ENCODE measurements at places on chromosomes 16 and 17. TPM values are rescaled to one million over a fixed set of nuclear protein-coding genes. Genes with fewer than 3 reads are reported as not detected.

DNA sequence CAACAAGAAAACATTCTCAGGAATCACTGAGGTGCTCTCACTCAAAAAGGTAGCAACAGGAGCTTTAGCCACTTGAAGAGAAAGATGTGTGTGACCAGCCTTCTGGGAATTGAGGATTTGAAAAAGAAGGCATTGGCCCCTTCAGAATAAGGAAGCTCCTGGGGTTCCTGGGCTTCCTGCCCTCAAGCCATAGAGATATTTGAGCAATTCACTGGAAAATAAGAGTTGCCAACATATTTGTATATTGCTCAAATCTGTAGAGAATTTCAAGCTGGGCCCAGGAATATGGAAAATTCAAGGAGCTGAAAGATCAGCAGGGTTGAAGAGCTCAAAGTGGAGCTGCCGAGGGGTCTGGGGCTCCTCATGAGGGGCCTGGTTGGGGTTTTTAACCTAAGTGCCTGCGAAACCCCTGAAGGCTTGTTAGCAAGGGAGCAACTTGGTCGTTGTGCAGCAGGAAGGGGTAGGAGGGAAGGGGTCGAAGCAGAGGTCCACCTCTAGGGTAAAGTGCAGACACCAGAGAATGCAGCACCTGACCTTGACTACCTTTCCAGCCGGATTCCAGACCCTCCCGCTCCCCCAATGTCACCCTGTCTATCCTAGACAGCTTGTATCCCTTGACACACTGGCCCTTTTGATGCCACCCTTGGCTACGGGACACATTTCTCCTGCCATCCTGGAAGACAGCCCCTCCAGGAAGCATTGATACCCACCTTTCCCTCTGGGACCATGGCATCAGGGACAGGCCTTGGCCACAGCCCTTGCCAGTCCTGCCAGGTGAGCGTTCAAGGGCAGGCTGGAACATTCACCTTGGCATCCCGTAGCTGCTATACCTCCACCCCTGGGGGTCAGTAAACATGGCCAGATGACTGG lies 67.6 kb upstream of the SREBF1 start:
- no peak for DNase-seq
- no peak overlapping the region for H3K27ac ChIP-seq
- no peaks in the 10 kb centered on the region for H3K36me3 ChIP-seq
- H3K4me1 ChIP-seq: peaks cover 20% of the 10 kb centered on the region
- H3K27me3 ChIP-seq: no peaks in the 10 kb centered on the region

Gene TM4SF5
- total RNA-seq: not detected

DNA sequence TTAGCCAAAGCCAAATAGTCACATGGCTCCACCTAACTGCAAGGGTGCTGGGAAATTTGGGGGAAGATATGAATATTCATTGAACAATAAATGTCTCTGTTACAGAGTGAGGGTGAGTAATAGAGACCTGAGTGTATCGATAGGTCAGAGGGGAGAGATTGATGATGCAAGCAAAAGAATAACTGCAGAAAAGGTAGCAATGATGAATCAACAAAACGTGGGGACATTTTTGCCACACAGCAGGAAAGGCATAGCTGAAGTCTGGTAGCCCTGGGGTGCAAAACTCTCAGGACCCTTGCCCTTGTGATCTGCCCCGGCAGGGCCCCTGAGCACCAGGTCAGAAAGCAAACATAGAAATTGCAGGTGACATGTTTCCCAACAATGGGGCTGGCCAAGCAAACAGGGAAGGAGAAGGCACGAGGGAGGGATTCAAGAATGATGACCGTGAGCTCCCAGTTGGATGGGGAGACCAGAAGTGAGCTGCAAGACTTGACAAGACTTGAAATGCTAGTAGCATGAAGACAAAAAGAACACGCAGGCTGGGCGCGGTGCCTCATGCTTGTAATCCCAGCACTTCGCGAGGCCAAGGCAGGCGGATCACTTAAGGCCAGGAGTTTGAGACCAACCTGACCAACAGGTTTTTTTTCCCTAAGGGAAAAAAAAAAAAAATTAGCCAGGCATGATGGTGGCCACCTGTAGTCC lies 12.7 kb upstream of the HERPUD1 start:
- no peaks in the 10 kb centered on the region for H3K4me1 ChIP-seq
- no peaks in the 10 kb centered on the region for H3K27me3 ChIP-seq
- no peak overlapping the region for H3K4me3 ChIP-seq
- no peak for DNase-seq

- no peak for DNase-seq
- H3K27me3 ChIP-seq: no peaks in the 10 kb centered on the region
- H3K27ac ChIP-seq: no peak overlapping the region
- H3K4me3 ChIP-seq: no peak overlapping the region
- H3K36me3 ChIP-seq: no peaks in the 10 kb centered on the region
These were observed 9.6 kb downstream of the FTO start for GRCh38 chr16:53713403-53714204.

GRCh38 chr17:1055751-1056645 lies 59.1 kb downstream of the TIMM22 start:
- H3K27ac ChIP-seq: no peak overlapping the region
- H3K36me3 ChIP-seq: peaks cover 25% of the 10 kb centered on the region
- H3K4me1 ChIP-seq: no peaks in the 10 kb centered on the region
- peak; percentile 84 for DNase-seq
- no peaks in the 10 kb centered on the region for H3K27me3 ChIP-seq
- H3K4me3 ChIP-seq: no peak overlapping the region

- peak overlapping the region; percentile 2 for H3K27ac ChIP-seq
- no peaks in the 10 kb centered on the region for H3K27me3 ChIP-seq
- peaks cover 14% of the 10 kb centered on the region for H3K4me1 ChIP-seq
- DNase-seq: no peak
These were observed 23.3 kb upstream of the ANKRD40CL start for GRCh38 chr17:50790618-50791017.

DNA sequence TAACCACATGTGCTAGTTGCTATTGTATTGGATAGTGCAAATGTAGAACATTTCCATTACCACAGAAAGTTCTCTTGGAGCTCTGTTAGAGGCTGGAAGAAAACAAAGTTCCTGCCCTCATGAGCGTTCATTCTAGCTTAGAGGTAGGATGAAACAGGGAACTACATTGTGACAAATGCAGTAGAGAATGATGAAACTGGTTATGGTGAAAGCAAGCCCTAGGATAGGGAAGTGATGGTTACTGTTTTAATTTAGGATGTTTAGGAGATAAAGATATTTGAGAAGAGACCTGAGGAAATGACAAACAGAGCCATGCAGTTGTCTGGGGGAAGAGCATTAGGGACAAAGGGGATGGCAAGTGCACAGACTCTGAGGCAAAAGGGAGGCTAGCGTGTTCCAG lies 50.7 kb downstream of the AATF start:
- peaks cover 64% of the 10 kb centered on the region for H3K36me3 ChIP-seq
- no peaks in the 10 kb centered on the region for H3K27me3 ChIP-seq
- no peaks in the 10 kb centered on the region for H3K4me1 ChIP-seq
- H3K4me3 ChIP-seq: no peak overlapping the region

DNA sequence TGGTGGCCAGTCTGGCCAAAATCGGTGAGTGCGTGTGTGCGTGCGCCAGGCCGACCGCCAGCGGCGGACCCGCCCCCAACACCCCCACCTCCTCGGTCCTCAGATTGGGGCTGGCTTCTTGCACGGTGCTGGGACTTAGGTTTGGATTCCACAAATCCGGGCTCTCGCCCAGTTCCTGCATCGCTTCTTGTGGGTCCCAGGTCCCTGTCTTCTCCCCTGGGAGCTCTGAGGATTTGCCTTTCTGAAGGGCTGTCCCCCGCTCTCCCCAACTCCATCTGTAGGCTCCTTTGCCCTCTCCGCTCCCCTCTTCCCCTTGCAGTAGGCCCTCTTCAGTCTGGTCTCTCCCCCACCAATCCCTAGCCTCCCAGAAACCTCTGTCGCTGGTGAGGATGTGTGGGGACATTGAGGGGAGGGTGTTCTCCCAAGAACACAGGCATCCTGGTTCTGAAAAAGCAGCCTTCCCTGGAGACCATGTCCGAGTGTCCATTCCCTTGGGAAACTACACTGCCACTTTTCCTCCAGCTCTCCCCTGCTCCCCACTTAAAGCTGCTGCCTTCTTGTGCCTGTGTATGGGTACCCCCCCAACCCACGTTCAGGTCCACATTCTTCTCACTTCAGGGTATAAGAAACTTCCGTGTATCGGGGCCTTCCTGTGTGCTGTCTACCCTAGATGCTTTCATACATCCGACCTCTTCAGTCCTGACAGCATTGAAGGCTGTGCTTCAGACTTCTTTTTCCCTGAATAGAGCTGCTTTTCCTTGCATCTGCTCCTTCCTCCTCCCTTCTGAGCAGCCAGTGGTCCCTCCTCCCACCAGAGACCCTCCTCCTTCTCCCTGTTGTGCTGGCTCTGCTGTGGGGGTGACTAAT lies 632 bp downstream of the SLC9A5 start:
- peaks cover 31% of the 10 kb centered on the region for H3K4me1 ChIP-seq
- no peak overlapping the region for H3K27ac ChIP-seq
- no peaks in the 10 kb centered on the region for H3K36me3 ChIP-seq
- peaks cover 40% of the 10 kb centered on the region for H3K27me3 ChIP-seq
- peak overlapping the region; percentile 81 for H3K4me3 ChIP-seq
- peak; percentile 43 for DNase-seq

DNA sequence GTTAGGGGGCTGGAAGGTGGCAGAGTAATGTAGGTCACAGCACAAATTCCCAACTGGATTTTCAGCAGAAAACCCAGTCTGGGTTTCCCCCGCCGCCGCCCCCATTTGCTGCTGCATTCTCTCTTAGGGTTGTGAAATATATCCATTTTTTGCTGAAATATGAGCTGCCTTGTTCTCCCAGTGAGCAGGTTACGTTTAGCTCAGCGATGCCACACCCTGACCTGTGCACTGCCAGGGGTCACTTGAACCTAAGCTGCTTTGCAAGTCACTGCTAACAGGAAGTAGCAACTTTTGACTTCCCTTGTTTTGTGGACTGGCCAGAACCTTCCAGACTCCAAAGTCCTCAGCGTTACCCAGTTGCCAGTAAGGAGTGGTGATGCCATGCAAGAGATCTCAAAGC lies 274.1 kb downstream of the CPPED1 start:
- H3K4me3 ChIP-seq: no peak overlapping the region
- no peak for DNase-seq
- H3K27me3 ChIP-seq: no peaks in the 10 kb centered on the region
- no peaks in the 10 kb centered on the region for H3K4me1 ChIP-seq

DNA sequence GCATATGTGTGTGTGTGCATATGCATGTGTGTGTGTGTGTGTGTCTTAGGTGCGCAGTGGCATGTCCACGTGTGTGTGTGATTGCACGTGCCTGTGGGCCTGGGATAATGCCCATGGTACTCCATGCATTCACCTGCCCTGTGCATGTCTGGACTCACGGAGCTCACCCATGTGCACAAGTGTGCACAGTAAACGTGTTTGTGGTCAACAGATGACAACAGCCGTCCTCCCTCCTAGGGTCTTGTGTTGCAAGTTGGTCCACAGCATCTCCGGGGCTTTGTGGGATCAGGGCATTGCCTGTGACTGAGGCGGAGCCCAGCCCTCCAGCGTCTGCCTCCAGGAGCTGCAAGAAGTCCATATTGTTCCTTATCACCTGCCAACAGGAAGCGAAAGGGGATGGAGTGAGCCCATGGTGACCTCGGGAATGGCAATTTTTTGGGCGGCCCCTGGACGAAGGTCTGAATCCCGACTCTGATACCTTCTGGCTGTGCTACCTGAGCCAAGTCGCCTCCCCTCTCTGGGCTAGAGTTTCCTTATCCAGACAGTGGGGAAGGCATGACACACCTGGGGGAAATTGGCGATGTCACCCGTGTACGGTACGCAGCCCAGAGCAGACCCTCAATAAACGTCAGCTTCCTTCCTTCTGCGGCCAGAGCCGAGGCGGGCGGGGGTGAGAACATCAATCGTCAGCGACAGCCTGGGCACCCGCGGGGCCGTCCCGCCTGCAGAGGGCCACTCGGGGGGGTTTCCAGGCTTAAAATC lies 47.6 kb downstream of the IL21R start:
- H3K4me1 ChIP-seq: no peaks in the 10 kb centered on the region
- no peaks in the 10 kb centered on the region for H3K27me3 ChIP-seq
- H3K36me3 ChIP-seq: peaks cover 6% of the 10 kb centered on the region
- no peak overlapping the region for H3K4me3 ChIP-seq
- DNase-seq: no peak
- H3K27ac ChIP-seq: no peak overlapping the region

Gene LRRC46
- total RNA-seq: 0.09 TPM

Gene TPSG1
- not detected for total RNA-seq

GRCh38 chr17:10156948-10157607 lies 41.3 kb downstream of the GAS7 start:
- no peaks in the 10 kb centered on the region for H3K4me1 ChIP-seq
- no peaks in the 10 kb centered on the region for H3K27me3 ChIP-seq
- DNase-seq: no peak
- peak overlapping the region; percentile 23 for H3K27ac ChIP-seq
- H3K36me3 ChIP-seq: no peaks in the 10 kb centered on the region

Measured in WTC11 (cell line).